ENCODE measurements at places on chromosomes 1 and 21.

DNA sequence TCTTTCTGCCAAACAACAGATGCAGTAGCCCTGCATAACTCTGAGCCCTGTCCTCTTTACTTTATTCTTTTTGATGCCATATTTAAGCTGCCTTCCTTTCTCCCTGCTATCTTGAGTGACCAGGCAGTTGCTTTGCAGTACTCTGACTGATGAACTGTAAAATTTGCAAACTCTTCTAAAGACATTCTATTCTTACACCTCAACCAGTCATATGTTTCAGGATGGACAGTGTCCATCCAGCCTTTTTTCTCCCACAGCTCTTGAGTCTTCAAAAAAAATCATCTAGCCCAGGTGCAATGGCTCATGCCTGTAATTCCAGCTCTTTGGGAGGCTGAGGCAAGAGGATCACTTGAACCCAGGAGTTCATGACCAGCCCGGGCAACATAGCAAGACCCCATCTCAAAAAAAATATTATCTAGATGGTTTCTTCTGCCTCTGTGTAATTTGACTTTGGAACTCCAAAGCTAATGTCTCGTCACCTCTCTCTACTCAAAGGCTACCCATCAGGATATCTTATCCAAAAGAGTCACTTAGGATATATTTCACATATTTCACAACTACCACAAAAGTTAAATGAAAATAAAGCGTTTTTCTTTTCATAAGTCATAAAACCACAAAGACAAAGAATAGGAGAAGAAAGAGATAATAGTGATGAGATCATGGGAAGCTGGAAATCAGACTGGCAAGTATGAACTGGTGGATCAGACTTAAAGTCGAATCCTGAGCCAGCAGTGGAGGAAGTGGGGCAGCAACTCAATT is 54.6 kb upstream of the IPO9 start:
- no peak for DNase-seq

DNA sequence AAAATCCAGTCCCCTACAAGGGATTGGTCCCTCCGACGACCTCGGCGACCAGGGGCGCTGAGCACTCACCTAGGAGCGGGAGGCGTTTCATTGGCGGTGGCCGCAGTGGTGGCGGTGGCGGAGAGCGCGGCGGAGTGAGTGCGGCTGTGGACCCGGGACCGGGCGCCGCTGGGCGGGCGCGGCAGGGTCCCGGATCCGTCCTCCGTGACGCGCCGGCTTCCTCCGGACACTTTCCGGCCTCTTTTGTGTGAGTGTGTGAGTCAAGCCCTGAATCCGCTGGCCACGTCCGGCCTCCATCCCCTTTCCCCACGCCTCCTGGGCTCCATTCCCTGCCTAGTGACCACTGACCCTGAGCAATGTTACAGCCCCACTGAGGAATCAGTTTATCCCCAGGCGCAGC is at the start of gene ADGRL4:
Gene ADGRL4 (minus strand): TSS at position 167 of the 400 bp plus-strand sequence. CDS start 76 bp downstream, at position 91.
- DNase-seq: no peak

DNA sequence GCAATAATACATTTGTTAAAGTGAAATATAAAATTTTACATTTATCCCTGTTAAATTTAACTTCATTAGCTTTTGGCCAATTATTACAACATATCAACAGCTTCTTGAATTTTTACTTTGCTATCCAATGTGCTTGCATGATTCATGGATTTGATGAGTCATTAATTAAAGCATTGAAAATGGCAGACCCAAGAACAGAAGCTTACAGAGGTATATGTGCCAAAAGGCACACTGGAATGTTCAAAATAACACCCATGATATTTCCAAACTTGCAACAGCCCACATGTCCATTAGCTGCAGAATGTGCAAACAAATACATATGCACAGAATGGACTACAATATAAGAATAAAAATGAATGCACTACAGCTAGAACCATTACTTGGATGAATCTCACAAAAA is 76.4 kb upstream of the MAN1A2 start:
- no peak for DNase-seq

GRCh38 chr1:167994560-167994959 is 57.7 kb upstream of the MPC2 start:
- DNase-seq: no peak

- DNase-seq: no peak
Measured at GRCh38 chr1:80359666-80360065, 1353.1 kb upstream of the ADGRL4 start.

DNA sequence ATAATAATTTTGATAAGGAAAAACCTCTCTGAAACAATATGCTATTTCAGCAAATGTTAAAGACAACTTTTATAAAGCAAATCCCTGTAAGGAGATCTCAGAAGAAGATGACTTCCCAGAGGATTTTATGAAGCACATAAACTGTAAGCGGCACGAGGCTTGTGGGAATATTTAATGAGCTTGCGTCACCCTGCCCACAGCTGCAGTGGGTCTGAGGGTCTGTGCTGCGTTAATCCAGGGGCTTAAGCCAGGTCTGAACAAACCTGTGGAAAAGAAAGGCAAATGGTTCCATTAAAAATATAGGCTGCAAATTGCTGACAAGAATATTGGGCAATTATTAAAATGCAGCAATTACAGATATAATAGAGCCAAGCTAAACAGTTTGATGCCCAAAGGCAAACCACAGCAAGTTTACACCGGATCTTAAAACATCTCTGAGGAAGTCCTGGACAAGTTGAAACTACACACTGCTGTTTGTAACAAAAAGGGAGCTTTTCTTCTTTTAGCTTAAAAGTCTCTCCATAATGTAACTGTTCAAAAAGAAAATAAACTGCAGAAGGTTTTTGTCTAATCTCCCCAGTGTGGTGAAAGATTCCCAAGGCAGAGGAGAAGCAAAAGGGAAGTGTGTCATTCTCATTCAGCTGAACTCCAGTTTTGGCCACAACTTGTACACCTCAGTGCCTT is 21.8 kb downstream of the TGFBR3 start:
- DNase-seq: no peak

- DNase-seq: no peak
Measured at GRCh38 chr21:8993943-8994639, 1527.3 kb upstream of the TPTE start.

DNA sequence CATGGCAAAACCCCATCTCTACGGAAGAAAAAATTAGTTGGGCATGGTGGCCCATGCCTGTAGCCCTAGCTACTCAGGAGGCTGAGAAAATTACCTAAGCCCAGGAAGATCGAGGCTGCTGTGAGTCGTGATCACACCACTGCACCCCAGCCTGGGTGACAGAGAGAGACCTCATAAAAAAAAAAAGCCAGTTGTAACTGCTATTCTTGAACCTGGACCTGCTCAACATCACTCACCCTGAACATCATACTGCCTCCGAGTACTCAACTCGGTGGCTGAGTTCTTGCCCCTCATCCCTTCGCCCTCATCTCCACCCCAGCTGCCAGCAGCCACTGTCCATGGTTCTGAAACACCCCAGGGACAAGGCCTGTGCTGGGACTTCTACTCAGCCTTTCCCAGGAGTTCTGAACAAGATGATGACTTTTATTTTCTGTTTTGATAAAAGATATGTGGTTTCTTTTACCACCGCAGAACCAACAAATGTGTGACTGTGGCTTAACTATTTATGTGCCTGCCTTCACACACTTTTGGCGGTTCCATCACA is 5.4 kb upstream of the DISP3 start:
- no peak for DNase-seq
